ENCODE measurements at places on chromosomes 16 and 17. TPM values are rescaled to one million over a fixed set of nuclear protein-coding genes. Genes with fewer than 3 reads are reported as not detected.

Gene CEMP1
- not detected for total RNA-seq

Gene CTRB2
- not detected for total RNA-seq

Gene ARMC7
- 6.6 TPM for total RNA-seq

Gene MAPK7
- total RNA-seq, result 16.0 TPM

Gene SNAI3
- 2.2 TPM for total RNA-seq

Gene ZNF385C
- 1.2 TPM for total RNA-seq

Gene GCSH
- total RNA-seq, result 31.7 TPM

Gene KRTAP4-5
- not detected for total RNA-seq

- DNase-seq, result no peak
Observed at GRCh38 chr16:2846511-2847310, 11.3 kb downstream of the PRSS22 start.

- peak; percentile 56 for DNase-seq
Observed at GRCh38 chr16:1331712-1332617, 1.5 kb upstream of the BAIAP3 start.

- DNase-seq, result no peak
Observed at GRCh38 chr17:68710976-68711375, 109.8 kb upstream of the FAM20A start.

DNA sequence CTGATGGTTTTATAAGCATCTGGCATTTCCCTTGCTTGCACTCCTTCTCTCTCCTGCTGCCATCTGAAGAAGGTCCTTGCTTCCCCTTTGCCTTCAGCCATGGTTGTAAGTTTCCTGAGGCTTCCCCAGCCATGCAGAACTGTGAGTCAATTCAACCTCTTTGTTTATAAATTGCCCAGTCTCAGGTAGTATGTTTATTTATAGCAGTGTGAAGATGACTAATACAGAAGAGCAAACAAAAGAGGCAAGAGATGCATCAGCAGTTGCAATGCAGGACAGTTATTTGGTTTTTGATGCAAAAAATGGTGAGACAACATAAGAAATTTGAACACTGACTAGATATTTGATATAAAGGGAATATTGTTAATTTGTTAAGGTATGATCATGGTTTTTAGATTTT, 16.8 kb downstream of the TMEM100 start:
- no peak for DNase-seq

GRCh38 chr16:1612320-1613111, at the start of gene CRAMP1:
Gene CRAMP1, plus strand, starts transcription at chr16:1612360. Its CDS starts 2,280 bp downstream, at chr16:1614640.
- DNase-seq, result peak; percentile 42

GRCh38 chr17:4358154-4358553, 8.3 kb downstream of the UBE2G1 start:
- no peak for DNase-seq

DNA sequence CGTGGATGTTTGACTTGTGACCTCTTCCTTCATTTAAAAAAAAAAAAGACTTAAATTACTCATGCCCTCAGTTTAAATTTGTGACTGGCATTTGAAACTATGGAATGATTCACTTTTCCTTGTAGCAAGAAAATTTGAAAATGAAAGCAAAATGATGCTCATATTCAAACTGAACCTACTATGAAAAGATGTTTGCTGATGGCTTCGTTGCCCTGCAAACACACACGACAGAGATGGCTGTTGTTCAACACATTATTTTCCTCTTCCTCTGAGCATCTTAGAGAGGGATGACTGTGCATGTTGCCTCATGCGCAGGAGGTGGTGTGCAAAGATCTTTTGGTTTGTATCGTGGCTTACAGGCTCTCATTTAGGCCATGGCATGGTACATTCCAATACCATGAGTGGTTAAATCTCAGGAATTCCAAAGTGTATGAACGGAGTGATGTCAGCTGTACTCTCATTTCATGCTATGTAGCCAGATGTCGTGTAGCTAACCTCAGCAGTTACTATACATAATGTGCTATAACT, 164.5 kb downstream of the PRKCA start:
- peak; percentile 53 for DNase-seq

DNA sequence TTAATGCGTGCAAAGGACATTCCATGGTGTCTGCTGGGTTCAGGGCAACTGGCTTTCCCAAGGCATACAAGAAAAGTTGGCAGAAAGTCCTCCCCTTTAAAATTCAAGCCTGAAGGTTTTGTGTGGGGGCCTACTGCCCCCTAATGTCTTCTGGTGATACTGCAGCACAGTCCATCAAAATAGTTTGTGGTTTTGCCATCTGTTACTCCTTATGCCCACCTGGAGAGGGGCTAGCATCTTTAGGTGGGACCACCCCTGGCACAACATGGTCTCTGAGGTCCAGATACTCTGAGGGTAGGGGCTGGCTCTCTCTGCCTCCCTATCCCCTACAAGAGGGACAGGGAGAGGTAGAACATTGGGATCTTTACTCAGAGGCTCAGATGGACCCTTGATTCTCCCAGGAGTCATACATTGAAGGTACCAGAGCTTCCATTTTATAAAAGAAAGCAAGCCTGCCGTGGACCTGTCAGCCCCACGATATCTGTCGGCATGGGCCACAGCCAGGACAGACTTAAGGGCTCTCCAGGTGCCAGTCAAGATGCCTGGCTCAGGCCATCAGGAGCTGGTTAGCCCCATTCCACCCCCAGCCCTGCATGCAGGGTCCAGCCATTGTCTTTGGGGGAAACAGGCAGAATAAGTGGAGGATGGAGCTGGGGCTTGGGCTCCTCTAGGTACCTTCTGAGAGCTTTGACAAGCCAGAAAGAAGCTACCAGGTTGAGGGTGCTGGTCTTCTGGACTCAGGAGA, 6.3 kb downstream of the ESRP2 start:
- DNase-seq, result no peak

- DNase-seq, result no peak
Observed at GRCh38 chr17:67594115-67594880, 123.4 kb upstream of the NOL11 start.

- DNase-seq, result no peak
Observed at GRCh38 chr17:72613396-72613795, 479.1 kb downstream of the SLC39A11 start.

GRCh38 chr17:82734987-82735866, at the start of gene FN3K:
Gene FN3K, plus strand, starts transcription at chr17:82735615. Its CDS starts 22 bp downstream, at chr17:82735637.
- DNase-seq, result peak; percentile 44

- DNase-seq, result no peak
Observed at GRCh38 chr17:49570540-49571242, 5.0 kb upstream of the NXPH3 start.

DNA sequence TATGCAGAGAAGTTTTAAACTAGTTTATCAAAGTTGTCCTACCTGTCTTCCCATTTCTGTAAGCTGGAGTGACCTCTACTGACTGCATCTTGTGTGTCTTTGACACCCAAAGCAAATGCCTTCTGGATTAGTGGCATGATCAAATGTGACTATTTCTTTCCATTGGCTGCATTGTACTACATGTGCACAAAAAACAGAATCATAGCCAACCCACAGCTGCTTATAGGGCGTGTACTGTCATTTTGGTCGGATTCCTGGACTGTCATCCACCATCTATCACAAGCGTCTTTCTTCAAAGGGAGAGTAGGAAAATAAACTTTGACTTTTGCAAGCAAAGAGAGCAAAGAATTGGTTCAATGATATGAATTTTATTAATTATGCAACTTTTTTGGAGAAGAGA, 310.6 kb downstream of the MAP2K6 start:
- no peak for DNase-seq

GRCh38 chr17:11138023-11138422, 103.0 kb upstream of the SHISA6 start:
- DNase-seq, result no peak

- no peak for DNase-seq
Observed at GRCh38 chr16:75341564-75342307, 90.3 kb upstream of the BCAR1 start.

DNA sequence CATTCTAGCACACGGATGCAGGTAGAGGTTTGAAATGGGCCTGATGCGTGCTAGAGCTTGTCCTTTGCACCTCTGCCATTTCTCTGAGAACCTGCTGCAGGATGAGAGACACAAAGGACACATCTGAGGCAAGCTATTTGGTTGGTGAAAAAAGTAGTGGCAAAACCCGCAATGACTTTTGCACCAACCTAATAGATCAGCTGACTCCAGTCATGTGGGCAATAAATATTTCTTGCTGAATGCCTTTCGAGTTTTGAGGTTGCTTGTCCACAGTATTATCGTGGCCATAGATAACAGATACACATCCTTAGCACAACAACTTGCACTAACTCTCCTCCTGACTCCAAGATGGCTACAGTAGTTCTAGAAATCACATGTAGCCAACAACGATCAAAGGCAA, 57.8 kb upstream of the ZNF423 start:
- DNase-seq, result no peak

DNA sequence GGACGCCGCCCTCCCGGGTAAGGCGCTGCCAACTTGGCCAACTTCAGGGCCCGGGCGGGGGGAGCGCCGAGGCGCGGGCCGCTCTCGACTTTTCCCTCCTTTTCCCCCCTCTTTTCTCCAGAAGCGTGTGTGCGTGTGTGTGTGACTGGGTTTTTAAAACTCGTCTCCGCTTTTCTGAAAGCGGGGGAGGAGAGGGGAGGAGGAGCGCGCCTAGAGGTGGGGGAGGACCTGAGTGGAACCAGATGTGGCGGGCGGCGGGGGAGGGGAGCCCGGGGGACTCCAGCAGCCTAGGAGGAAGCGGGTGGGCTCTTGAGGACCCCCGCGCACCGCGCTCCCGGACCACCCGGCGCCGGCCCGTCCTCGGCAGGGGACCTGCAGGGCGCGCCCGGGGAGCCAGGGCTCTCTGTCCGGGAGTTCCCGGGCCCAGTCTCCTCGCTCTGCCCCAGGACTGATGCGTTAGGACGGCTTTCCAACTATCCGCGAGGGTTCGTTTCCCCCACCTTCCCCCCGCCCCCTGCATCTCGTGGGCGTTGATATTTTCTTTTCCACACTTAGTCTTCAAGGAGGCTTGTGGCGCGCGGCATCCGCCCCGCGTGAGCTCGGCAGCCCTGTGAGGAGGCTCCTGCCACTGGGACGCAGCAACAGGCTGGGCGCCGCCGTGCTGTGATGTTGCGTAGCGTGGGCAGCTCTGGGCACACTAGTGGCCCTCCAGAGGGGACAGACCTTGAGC, 599 bp downstream of the MRC2 start:
- DNase-seq, result peak; percentile 55

DNA sequence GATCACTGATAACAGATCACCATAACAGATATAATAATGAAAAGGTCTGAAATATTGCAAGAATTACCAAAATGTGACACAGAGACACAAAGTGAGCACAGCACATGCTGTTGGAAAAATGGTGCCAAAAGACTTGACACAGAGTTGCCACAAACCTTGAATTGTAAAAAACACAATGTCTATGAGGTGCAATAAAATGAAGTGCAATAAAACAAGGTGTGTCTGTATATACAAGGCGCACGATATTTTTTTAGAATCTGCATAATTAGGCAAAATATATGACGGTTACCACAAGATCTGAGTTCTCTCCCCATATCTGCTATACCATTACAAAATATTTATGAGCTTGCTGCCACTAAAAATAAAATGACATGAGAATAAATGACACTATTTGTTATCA, 171.9 kb upstream of the AXIN2 start:
- DNase-seq, result no peak

DNA sequence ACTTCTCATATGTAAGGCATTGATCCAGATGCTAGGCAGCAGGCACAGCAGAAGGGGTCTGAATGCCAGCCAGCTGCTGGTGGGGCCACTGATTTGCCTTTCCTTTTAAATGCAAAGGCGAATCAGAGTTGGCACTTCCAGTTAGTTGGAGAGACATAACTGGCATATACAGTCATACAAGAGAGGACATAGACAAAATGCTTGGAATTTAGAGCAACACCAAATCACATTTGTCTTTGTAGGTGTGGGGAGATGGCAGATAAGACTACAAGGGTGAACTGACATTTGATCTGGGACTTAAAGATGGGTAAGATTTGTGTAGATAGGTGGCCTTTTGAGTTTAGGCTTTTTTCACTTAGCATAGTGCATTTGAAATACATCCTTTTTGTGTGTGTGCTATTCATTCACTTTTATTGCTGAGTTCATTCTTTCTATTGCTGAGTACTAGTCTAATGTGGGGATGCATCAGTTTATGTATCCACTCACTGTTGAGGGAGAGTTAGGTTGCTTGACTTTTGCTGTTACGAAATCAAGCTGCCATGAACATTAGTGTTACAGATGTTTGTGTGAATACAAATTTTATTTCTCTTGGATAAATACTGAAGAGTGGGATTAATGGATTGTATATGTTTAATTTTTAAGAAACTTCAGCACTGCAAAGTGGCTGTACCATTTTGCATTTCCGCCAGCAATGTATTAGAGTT, 74.1 kb downstream of the SPECC1 start:
- no peak for DNase-seq

DNA sequence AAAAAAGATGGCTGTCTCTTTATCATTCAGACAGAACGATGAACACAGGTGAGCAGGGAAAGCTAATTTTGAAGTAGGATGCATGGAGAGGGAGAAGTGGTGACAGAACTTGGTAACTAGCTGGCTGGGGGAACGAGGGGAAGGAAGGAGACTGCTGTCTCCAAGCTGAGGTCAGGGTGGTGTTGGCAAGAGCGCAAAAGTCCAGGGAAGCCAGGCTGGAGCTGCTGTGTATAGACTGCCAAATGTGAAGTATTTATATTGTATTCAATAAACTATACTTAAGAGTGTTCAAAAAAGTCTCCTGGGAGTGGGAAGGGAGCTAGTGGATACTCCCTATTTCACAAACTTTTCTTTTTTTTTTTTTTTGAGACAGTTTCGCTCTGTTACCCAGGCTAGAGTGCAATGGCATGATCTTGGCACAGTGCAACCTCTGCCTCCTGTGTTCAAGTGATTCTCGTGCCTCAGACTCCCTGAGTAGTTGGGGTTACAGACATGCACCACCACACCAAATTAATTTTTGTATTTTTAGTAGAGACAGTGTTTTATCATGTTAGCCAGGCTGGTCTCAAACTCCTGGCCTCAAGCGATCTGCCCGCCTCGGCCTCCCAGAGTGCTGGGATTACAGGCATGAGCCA, 8.2 kb downstream of the TMEM106A start:
- DNase-seq, result no peak

GRCh38 chr17:78665387-78665951, 88.3 kb upstream of the DNAH17 start:
- peak; percentile 11 for DNase-seq

- no peak for DNase-seq
Observed at GRCh38 chr16:66569131-66569530, 2.9 kb downstream of the CMTM1 start.

GRCh38 chr16:77657016-77657415, 65.3 kb upstream of the NUDT7 start:
- DNase-seq, result no peak

GRCh38 chr17:66387392-66387981, 85.1 kb downstream of the PRKCA start:
- no peak for DNase-seq

GRCh38 chr16:71826533-71827017, 17.9 kb upstream of the AP1G1 start:
- no peak for DNase-seq
